Right hindlimb (tissue), 1 donor: ENCODE measurements at places on chromosomes 5 and 9.

- no peak for DNase-seq
Measured at GRCh38 chr5:72096602-72097188, 10.6 kb upstream of the MAP1B start.

GRCh38 chr9:78406933-78407332 is 110.0 kb downstream of the PSAT1 start:
- no peak for DNase-seq

GRCh38 chr9:129084087-129084486 is 3.2 kb downstream of the DOLPP1 start:
- DNase-seq: no peak

DNA sequence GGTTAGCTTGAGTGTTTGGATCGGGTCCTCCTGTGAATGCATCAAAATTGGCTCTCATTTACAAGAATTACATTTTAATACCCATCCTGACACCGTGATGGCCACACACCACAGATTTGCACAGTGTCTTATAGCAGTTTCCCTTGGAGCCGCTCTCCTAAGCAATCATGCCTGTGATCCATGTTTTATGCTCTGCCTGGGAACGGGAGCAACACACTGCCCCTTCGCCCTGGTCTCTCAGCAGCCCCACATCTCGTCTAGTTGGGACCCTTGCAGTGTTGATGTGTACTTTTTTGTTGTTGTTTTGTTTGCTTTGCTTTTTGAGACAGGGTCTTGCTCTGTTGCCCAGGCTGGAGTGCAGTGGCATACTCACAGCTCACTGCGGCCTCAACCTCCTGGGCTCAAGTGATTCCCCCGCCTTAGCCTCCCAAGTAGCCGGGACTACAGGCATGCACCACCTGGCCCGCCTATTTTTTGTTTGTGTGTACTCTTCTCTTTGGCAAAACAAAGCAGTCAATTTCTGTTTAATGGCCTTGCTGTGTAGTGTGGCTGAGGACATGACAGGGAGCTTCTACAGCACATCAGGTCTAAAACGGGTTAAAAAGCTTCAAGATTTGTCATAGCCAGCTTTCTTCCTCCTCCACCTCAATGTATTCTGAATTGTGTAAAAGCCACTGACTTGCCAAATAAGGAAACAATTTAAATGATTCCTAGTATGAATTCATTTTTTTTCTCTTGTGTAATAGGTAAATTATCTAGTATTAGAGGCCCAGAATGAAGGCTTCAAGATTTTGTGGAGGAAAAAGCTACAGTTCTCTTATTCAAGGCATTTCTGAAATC is 101.6 kb upstream of the TBCA start:
- no peak for DNase-seq

DNA sequence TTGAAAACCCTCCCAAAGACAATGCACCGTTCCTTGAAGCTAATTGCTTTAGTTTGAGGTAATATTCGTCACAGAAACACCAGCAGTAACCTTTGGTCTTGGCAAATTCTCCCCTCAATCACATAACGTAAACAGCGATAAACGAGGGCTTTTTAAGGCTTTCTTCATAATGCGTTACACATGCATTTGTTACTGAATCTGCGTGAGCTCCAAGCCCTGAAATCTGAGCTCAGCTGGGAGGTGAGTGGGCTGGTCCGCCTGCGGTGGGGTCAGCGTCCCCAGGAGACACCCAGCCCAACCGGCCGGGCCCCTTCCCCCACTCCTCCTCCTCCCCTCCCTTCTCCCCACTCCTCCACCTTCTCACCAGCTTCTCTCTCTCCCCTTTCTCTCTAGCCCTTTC is 91.1 kb downstream of the BARX1 start:
- no peak for DNase-seq

GRCh38 chr9:132744881-132745755 is 74.9 kb downstream of the GTF3C4 start:
- DNase-seq: peak; percentile 61

GRCh38 chr9:90996154-90997065 is 194.8 kb downstream of the SYK start:
- DNase-seq: no peak

GRCh38 chr5:154002511-154003020 is 36.1 kb downstream of the FAM114A2 start:
- DNase-seq: no peak
